ENCODE measurements at places on chromosomes 2 and 18.

DNA sequence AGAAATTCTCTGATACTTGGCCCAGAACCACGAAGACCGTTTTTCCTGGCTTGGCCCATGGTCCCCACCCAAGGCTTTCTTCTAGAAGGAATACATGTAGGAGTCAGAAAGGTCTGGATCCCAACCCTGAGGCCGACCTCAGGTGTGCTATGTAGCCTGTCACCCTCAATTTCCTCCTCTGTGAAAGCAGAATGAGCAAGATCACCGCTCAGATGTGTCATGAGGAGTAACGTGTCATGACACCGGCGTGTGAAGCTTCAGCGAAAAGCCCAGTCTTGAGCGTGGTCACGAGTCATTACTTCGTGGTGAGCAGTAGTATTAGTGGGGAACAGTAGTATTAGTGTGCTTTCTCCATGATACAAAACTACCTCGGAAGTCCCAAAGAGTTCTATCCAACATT is 103.4 kb downstream of the ALPK2 start:
- DNase-seq = no peak

DNA sequence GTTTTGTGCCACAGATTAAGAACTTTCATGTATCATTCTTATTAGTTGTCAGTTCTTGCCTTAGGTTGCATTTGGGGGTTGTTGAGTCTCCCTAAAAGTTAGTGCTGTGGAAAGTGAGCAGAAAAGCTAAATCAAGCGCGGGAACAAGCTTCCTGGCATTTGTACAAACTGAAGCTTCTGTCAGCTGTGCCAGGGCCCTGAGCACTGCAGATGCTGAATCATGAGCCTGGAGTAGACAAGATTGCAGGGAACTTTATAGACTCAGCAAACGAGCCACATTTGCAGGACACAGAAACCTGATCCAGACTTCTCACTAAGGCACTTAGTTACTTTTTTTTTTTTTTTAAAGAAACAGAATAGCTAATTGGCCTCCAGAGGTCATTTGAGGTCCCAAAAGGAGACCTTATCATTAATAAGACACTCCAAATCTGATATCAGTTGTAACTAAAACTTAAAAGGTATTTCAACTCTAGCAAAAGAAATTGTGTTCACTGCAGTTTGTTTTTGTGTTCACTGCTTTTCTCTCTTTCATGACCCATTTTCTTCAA is 88.7 kb downstream of the ADAM23 start:
- no peak for DNase-seq

- DNase-seq = no peak
Measured at GRCh38 chr2:183149489-183149888, 25.2 kb downstream of the NUP35 start.

- DNase-seq = no peak
Measured at GRCh38 chr18:6294148-6294784, 120.4 kb downstream of the L3MBTL4 start.

DNA sequence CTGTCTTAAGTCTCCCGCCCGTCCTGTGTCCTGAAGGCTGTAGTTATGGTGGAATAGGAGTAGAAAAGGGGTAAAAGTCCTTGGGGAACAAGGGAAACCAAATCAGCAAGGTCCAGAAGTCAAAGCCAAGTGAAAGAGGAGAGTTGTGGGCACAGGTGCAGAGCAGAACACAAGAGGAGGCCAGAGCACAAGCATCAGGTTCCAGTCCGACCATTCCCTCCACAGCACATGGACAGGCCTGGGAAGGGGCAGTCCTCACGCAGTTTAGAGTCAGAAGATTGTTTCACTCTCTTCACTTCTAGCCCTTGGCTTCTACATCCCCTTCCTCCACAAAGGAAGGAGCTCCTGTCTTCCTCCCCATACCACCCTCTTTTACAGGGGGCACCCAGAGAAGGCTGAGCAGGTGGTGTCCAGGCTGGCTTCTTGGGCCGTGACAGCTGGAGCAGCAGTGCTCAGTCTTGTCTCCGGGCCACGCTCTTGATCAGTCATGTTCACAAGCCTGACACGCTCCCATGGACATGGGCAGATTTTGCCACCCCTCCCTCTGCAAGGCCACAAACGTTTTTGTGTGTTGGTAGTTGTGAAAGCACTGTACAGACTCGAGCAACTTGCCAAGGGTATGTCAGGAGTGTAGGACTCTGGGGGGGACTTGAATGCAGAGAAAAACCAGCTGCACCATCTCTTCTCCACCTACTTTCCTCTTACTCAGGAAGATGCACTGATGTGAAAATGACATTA is 138.5 kb upstream of the DAPL1 start:
- DNase-seq = no peak

DNA sequence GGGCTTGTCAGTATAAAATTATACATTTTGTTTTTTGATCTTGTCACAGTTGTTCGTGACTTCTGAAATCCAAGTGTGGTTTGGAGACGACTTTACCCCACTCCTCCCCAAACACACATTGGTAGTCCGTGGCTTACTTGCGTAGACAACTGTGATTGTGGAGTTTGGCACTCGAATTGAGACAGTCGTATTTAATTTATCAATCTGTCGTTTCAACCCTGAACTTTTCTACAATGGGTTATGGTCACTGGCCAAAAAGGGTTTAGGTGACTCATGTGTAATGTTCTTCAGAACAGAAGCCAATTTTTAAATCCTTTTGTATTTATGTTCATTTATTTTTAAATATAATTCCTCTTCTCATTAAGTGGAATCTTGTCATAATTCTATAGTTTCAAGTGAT is 129.9 kb downstream of the SPTBN1 start:
- DNase-seq = no peak

- no peak for DNase-seq
Measured at GRCh38 chr18:41753826-41754225, 201.2 kb upstream of the PIK3C3 start.

GRCh38 chr2:54409752-54410151 is 46.4 kb upstream of the SPTBN1 start:
- DNase-seq = no peak

DNA sequence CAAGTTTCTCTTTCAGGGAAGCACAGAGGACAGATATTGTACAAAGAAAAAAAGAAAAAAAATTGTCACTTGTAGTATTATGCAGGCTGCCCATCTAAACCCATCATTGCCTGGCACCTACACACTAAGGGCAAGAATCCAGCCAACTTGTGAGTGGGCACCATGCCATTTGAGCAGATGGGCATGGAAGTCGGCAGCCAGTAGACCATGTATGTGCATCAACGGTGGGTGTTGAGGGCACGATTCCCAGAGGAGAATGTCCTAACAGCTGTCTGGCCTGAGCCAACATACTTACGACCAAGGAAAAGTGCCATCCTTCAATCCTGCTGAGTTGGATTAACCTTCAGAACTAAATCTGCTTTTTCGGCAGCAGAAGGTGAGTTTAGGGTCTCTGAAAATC is 63.9 kb downstream of the ARHGAP15 start:
- DNase-seq = no peak

GRCh38 chr18:64201781-64202180 is 52.9 kb upstream of the LINC00305 start:
- no peak for DNase-seq

DNA sequence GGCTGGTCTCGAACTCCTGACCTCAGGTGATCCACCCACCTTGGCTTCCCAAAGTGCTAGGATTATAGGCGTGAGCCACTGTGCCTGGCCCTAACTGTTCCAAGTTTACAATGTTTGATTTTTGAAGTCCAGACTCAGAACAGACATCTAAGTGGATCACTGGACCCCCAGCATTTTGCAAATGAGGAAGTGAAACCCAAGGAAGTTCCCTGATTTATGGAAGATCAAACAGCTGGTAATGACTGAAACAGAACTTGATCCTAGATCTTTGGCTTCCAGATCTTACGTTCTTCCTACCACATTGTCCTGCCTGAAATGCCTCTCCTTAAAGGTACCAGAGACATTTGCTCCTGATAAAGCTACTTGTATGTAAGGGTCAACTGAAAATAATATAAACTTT is 58.3 kb upstream of the NCOA1 start:
- DNase-seq = no peak

DNA sequence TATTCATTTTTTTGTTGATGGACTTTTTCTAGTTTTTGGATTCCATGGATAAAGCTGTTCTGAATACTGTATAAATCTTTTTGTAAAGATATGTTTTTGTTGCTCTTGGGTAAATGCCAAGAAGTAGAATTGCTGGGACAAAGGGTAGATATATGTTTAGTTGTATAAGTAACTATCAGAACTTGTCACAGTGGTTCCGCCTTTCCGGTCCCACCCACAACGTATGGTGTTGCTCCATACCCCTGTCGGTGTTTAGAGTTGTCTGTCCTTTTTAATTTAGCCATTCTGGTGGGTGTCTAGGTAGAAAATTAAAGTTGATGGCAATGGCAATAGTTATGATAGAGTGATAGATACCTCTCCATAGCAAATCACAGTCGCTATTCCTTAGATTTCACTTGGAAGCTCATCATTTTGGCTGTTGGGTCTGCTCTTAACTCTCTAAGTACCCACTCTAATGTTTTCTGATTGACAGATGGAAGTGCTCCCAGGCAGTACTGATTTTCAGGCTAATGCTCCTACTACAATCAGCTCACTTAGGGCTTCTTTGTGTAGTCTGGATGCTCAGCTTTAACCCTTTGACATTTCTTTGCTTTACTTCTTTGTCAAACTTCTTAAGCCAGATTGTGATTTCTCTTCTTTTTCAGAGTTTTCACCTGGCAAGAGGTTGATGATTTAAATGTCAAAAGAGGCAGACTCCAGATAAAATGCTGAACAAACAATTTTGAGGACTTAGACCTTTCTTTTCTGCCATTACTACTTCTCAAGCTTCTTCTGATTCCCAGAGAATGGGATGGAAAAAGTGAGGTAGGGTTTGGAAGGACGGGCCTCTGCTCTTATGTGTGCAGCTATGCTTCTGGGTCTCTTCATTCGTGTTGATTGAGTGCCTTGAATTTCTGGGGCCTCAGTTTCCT is 156.4 kb downstream of the AQP4 start:
- DNase-seq = no peak

DNA sequence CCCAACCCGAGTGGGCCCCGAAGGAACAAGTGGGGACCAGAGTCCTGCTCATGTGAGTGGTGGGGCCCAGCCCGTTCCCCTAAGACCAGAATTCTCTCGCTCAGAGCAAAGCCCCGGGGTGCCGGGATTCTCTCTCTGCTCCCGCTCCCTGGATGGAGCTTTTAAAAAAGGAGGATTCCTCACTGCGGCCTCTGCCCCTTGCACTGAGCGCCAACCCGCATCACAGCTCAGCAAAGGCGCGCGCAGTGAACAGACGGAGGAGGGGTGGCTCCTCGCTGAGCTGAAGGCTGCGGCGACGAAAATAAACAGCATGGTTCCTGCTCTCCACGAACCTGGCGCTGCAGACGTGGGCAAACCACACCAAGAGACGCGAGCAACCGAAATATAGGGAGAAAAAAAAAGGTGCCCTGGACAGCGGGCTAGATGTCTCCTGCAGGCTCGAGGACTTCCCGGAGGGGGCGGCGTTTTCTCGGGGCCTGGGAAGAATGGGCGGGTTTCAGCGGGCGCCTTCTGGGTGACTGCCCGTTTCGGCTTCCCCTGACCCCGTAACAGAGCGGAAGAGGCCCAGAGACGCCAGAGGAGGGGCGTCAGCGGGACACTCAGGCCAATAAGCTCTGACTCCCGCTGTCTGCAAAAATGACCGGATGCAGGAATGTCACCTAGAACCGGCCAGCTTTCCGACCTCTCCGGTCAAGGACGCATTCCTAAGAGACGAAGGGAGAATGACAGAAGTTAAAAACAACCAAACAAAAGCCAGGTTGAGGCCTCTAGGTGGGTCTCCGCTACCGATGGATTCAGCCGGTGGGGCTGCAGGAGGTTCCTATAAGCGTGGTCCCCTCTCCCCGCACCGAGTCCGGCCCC is 819 bp upstream of the KLF11 start:
- peak; percentile 15 for DNase-seq

GRCh38 chr2:131519466-131519865 is 8.2 kb upstream of the CCDC74A start:
- no peak for DNase-seq

DNA sequence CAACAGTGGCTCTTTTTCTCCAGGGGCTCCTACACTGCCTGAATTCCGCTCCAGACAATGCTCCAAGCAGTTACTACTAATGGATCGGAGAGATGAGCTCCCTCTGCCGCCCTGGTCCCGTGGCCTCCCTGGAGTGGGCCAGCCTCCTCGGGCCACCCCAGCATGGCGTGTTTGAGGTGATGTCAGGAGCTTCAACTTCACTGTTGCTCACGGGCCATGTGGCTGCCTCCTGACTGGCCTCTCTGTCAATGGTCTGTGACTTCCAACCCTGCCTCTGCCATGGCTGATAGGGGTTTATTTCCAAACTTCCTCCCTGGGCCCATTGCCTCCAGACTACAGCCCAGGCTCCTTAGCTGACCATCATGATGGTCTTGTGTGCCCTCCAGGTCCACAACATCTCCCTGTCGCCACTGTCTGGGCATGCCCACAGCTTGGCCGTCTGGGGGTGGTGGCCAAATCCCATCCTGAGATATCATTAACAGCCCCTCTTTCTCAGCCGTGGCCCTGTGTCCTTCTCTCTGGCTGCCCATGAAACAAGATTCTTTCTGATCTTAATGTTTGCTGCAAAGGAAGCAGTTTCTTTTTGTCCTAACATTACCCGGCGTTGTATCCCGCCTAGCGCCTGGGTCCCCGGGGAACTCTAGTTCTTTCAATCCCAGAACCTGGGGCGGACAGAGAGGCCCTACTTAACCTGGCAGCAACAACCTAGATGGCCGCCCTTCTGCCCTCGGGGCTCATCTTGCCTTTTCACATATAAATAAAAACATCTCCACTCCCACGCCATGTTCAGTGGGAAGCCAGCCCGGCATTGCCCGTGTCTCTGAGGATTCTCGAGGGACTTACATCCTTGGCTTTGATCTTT is 38.1 kb downstream of the ATOH8 start:
- no peak for DNase-seq

DNA sequence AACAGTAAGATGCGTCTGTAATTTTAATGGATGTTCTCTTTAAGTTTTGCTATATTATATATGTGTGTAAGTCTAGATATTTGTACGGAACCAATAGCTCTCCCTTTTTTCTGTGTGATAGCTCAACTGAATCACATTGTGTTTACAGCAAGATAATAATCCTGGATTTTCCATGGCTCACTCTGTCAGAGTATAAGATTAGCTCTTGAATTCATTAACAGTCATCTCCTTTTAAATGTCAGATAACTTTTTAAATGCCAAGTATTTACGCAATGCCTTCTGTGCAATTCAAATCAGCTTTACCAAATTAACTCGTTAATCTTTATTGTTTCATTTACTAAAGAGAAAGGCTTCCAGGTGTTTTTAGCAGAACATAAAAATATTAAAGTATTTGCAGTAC is 76.9 kb downstream of the KIAA2012 start:
- DNase-seq = no peak

DNA sequence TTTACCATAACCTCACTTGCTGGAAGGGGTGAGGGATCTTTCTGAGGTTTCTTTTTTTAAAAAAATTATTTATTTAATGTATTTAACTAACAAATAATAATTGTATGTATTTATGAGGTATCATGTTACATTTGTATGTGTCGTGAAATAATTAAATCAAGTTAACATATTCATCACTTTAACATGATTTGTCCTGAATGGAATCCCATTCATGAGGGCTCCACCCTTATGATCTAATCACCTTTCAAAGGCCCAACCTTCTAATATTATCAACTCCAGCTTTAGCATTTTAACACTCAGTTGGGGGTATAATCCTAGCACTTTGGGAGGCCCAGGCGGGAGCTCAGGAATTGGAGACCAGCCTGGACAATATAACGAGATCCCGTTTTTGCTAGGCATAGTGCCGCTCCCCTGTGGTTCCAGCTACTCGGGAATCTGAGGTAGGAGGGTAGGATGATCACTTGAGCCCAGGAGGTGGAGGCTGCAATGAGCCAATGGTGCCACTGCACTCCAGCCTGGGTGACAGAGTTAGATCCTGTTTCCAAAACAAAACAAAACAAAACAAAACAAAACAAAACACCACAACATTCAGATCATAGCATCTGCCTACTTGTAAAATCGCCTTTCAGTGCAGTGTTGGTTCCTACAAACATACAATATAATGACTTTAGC is 1.1 kb upstream of the TAF4B start:
- DNase-seq = no peak

Measured in activated T-cell treated with anti-CD3 and anti-CD28 coated beads for 1 hour (primary cell).